ENCODE measurements at places on chromosomes 4 and X. TPM values are rescaled to one million over a fixed set of nuclear protein-coding genes. Genes with fewer than 3 reads are reported as not detected.

SMR3B gene
- total RNA-seq, result not detected

GRCh38 chrX:46929439-46930261 lies 17.4 kb downstream of the JADE3 start:
- no peaks in the 10 kb centered on the region for H3K27me3 ChIP-seq
- H3K4me3 ChIP-seq, result no peak overlapping the region
- no peak overlapping the region for H3K27ac ChIP-seq
- no peak for DNase-seq
- H3K4me1 ChIP-seq, result no peaks in the 10 kb centered on the region

DNA sequence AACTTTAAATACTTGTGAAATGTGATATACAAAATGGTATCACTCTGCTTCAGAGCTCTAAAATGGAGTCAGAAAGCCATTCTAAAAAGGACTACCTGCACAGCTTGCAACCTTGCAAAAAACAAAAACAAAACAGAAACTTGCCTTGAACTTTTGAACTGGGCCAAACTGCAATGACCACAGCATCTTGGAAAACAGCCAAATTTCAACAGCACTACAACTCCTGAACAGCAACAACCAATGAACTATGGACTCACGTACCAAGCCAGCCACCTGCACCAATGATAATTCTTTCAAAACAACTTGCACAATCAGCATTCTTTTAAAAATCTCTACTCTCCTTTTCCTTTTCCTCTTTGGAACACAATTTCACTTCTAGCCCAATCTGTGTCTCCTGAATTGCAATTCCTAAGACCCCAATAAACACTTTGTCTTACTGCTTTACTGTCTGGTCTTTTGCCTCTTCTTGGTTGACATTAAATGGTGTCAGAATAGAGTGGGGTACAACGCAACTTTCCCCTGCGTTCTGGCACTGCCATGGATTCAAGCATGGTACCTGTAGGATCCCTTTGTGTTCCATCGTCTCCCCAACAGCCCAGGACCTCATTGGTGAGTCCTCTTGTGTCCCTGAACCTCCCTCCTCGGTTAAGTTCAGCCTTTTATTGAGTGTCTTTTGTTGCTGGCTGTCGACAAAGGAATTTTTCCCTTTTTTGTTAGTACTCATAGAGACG lies 35.7 kb upstream of the FMR1 start:
- H3K27me3 ChIP-seq, result no peaks in the 10 kb centered on the region
- no peaks in the 10 kb centered on the region for H3K4me1 ChIP-seq
- H3K4me3 ChIP-seq, result no peak overlapping the region
- H3K27ac ChIP-seq, result no peak overlapping the region
- no peaks in the 10 kb centered on the region for H3K36me3 ChIP-seq

GRCh38 chr4:143402776-143403552 lies 66.3 kb downstream of the GAB1 start:
- H3K4me3 ChIP-seq, result no peak overlapping the region
- H3K4me1 ChIP-seq, result peaks cover 67% of the 10 kb centered on the region
- no peaks in the 10 kb centered on the region for H3K36me3 ChIP-seq
- H3K27me3 ChIP-seq, result no peaks in the 10 kb centered on the region
- DNase-seq, result no peak

DNA sequence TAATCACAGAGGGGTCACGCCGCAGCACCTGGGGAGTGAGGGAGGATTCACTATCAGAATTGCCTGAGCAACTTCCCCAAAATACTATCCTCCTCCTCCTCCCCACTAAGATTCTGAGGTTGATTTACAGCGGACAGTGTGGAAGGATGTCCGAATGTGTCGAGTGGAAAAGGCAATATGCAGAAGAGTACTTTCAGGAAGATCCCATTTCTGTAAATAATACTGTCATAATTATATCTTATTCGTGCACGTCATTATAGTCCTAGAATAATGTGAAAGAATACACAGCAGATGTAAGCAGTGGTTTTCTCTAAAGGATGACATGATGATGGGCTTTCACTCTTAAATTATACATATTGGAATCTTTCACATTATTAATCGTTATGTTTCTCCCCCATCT lies 149.8 kb upstream of the NOCT start:
- peaks cover 1% of the 10 kb centered on the region for H3K4me1 ChIP-seq
- no peaks in the 10 kb centered on the region for H3K36me3 ChIP-seq
- H3K27ac ChIP-seq, result no peak overlapping the region
- DNase-seq, result no peak

- H3K36me3 ChIP-seq, result no peaks in the 10 kb centered on the region
- no peak overlapping the region for H3K4me3 ChIP-seq
- H3K27me3 ChIP-seq, result peaks cover 22% of the 10 kb centered on the region
- DNase-seq, result no peak
- H3K4me1 ChIP-seq, result peaks cover 11% of the 10 kb centered on the region
These were observed 14.3 kb upstream of the INTU start for GRCh38 chr4:127618427-127618826.

GRCh38 chrX:72069350-72070160 lies 62.2 kb downstream of the RTL5 start:
- H3K4me3 ChIP-seq, result no peak overlapping the region
- no peaks in the 10 kb centered on the region for H3K27me3 ChIP-seq
- no peaks in the 10 kb centered on the region for H3K36me3 ChIP-seq
- no peak for DNase-seq
- no peaks in the 10 kb centered on the region for H3K4me1 ChIP-seq
- H3K27ac ChIP-seq, result no peak overlapping the region

All from lower lobe of right lung (tissue), 2 donors.